ENCODE measurements at places on chromosomes 3 and 15.

GRCh38 chr15:72341361-72341760 is 21.4 kb upstream of the CELF6 start:
- no peak for DNase-seq

GRCh38 chr3:127306361-127307111 is 18.7 kb upstream of the PRR20G start:
- no peak for DNase-seq

- no peak for DNase-seq
These were observed 240.0 kb upstream of the GBE1 start for GRCh38 chr3:82001276-82001923.

DNA sequence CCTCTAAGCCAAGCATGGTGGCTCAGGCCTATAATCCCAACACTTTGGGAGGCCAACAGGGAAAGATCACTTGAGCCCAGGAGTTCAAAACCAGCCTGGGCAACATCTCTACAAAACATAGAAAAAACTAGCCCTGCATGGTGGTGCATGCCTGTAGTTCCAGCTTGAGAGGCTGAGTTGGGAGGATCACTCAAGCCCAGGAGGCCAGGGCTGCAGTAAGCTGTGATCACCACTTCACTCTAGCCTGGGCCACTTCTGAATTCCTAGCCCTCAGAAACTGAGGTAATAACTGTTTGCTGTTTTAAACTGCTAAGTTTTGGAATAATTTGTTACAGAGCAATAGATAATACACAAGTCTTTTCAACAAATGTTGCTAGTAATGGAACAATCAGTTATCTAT is 16.4 kb downstream of the IP6K1 start:
- no peak for DNase-seq

DNA sequence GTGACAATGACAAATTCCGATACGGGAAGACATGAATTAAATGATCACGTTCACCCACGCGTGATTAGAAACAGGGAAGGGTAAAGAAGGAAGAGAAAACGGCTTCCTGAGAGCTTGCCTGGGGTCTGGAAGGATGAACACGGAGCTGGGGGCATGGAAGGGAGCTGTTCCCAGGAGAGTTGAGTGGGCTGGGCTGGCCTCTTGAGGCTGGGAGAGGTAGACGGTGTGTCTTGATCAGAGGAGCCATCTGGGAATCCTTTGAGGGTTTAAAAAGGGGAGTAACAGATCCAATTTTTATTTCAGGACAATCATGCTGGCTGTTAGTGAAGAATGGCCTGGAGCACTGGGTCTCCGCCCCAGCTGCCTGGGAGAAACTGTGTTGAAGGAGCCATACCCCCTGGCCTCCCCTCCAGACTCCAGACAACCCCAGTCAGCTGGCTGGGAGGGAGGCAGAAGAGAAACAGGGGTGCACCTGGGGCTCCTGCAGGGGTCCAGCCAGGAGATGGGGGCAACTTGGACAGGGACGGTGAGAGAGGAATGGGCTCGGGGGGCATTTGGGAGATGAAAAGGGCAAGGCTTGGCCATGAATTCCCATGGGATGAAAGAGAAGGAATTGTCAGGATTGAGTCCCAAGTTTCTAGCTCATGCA is 53.6 kb upstream of the CGNL1 start:
- no peak for DNase-seq

DNA sequence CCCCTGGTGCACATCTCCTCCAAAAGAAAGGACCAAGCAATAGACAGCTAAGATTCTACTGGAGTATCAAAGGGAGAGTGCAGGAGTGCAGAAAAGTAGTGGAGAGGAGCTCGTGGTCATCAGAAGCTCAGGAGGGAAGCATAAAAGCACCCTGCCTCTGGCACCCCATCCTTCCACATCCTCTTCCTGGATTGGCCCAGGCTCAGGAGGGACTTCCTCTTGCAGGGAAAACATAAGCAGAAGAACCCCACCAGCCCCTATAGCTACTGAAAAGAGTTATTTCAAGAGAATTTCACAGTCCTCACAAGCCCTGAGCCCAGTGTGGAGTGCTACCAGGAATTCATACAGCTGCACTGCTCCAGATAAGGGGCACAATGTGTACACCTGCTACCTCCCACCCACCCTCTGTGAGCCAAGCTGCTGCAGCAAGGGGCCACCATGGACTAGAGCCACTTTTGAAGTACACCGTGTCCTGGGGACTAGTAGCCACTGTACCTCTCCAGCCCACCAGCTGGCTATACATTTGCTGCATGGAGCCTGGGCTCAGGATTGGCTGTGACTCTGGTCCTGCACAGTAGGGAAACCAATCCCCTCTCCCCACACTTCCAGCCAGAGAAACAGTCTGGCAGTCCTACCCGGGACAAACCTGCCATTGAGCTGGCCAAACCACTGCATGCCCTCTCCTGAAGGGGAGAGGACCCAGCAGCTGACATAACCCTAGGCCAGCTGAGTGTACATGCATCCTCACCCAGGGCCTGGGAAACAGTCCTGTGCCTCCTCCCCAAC is 43.0 kb downstream of the CD200R1 start:
- DNase-seq, result no peak

DNA sequence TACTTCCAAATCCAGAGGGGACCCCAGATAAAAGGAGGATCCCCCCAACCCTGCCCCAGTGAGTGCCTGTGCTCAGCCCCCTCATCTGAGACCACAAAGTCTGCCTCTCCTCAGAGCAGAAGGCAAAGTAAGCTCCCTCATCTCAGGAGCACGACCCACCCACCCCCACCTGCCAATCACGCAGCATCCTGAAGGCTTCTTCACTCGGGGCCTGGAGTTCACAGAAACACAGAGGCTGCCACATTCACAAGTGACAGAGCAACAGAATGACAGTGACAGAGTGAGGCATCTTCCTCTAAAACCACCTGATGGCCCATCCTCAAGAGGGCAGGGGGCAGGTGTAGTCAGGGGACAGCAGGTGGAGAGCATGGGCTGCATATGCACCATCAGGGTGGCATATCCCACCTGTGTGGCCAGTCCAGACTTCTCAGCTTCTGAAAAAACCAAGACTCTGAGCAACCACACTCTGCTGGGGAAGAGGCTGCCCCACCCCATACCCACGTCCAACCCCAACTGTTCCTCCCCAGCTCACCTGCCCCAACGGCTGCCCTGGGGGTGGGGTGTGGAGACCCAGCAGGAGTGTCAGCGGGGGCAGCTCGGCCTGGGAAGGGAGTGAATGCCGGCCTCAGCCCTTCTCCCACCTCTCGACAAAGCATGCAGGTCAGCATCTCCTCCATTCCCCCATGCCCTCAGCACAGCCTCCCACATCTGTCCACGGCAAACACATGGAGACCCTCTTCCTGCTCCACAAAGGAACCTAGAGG is 19.3 kb downstream of the ADCY5 start:
- DNase-seq, result no peak

DNA sequence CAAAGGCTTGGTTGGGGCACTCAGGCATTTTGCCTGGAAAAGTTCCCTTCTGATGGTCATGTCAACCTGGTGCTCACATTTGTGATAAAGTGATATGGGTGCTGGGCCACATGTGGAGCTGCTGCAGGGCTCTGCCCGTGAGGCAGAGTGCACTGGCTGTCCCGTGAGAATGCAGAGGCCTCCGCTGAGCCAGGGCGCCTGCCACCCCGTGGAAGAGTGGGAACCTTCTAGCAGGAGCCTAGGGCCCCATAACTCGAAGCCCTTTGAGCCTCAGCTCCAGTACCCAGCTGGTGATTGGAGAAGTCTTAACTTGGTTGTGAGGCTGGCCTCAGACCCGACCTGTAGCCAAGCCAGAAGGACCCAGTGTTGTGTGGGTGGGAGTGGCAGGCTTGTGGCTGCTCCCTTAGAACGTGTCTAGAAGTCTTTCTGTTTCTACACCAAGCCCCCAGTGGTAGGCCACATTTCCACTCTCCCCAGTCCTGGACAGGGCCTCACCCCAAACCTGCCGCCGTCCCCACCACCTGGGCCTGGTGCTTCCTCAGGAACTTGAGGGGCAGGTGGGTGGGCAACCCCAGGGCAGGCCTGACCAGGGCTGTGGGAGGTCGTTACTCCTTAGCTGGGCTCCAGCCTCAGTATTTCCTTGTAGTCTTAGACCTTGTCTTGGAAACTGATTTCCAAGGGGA is 19.7 kb downstream of the SEC61A1 start:
- DNase-seq, result no peak

GRCh38 chr3:60017631-60018030 is 967.8 kb upstream of the CFAP20DC start:
- DNase-seq, result no peak

GRCh38 chr15:55907797-55908196 is 85.6 kb downstream of the NEDD4 start:
- no peak for DNase-seq

DNA sequence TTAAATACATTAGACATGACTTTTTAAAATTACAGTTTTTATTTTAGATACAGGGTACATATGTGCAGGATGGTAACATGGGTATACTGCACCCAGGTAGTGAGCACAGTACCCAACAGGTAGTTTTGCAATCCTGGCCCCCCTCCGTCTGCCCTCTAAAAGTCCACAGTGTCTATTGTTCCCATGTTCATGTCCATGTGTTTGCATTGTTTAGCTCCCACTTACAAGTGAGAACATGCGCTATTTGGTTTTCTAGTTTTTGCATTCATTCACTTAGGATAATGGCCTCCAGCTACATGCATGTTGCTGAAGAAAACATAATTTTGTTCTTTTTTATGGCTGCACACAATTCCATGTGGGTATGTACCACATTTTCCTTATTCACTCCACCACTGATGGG is 23.8 kb downstream of the C3orf70 start:
- DNase-seq, result no peak

GRCh38 chr3:60365360-60365759 is 885.9 kb downstream of the FHIT start:
- DNase-seq, result no peak

DNA sequence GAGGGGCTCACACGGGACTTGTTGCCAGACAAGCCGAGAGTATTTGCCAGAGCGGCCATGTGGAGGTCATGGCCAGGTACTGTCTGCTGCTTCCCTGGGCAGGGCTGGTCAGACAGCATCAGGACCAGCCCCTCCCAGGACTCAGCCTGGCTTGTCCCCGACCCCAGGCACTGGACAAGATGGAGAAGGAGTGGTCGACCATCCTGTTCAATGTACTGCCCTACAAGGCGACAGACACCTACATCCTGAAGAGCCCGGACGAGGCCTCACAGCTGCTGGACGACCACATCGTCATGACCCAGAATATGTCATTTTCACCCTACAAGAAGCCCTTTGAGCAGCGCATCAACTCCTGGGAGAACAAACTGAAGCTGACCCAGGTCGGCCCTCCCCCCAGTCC is 38.6 kb downstream of the DNAH1 start:
- DNase-seq, result no peak

DNA sequence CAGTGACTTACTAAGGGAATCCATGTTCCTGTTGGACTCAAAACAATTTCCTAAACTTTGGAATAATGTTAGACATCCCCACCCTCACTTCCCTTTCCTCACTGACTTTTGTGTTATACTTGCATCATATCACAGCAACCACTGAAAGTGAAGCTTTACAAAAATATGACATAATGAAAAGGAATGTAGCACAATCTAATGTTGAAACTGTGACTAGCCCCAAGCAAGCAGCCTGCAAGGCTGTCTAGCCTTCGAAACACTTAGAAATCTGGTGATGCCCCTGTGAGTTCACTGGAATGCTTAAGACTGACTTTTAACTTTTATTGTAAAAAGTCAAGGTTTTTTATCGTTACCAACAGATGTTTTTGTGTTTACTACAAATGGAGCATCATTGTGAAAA is 203.7 kb upstream of the ZNF385D start:
- DNase-seq, result no peak

GRCh38 chr3:50289130-50289529 is 3.1 kb downstream of the IFRD2 start:
- DNase-seq, result no peak

DNA sequence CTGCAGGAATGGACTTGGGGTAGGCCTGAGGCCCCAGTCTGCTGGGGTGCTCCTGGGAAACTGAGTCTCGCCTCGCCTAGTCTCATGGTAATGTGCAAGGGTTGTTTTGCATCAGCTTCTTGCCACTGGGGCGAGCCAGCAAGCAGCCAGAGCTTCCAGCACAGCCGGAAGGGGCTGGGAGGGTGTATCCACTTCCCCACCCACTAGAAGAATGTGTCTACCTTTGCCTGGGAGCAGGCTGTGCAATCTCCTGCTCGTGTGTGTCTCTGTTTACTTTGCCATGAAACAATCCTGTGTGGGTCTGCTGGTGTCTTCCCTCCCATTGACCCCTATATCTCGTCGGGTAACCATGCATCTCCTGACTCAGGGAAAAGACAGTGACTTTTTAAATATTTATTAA is 21.8 kb upstream of the ERICH6 start:
- peak; percentile 50 for DNase-seq

- no peak for DNase-seq
These were observed 41.6 kb downstream of the PIK3CA start for GRCh38 chr3:179189759-179190158.

- DNase-seq, result no peak
These were observed 14.2 kb upstream of the HOMER2 start for GRCh38 chr15:82966671-82967071.

- DNase-seq, result peak; percentile 51
These were observed 3.5 kb upstream of the PP2D1 start for GRCh38 chr3:20015525-20015924.

- no peak for DNase-seq
These were observed 2.9 kb downstream of the SOX14 start for GRCh38 chr3:137766876-137767537.

- DNase-seq, result no peak
These were observed 156.2 kb downstream of the NLGN1 start for GRCh38 chr3:173553635-173554280.

DNA sequence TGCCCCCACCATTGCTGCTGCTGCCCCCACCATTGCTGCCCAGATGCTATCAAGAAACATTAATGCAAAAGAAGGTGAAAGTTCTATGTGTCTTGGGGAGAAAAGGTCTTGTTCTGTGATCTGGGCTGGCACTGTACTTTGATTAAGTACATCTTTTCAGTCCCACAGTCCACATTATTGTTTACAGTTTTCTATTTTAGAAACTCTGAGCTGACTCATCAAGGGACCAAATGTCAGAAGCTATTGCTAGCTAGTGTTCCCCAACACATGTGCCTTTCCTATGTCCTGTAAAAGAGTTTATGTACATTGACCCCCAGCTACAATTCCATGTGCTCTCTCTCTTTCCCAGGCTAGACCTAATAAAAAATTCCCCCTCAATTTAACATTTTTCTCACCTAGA is 264.7 kb upstream of the NECTIN3 start:
- no peak for DNase-seq

GRCh38 chr3:94063496-94064119 is 747 bp downstream of the NSUN3 start:
- peak; percentile 55 for DNase-seq

GRCh38 chr15:59834528-59834927 is 145.4 kb upstream of the BNIP2 start:
- no peak for DNase-seq

DNA sequence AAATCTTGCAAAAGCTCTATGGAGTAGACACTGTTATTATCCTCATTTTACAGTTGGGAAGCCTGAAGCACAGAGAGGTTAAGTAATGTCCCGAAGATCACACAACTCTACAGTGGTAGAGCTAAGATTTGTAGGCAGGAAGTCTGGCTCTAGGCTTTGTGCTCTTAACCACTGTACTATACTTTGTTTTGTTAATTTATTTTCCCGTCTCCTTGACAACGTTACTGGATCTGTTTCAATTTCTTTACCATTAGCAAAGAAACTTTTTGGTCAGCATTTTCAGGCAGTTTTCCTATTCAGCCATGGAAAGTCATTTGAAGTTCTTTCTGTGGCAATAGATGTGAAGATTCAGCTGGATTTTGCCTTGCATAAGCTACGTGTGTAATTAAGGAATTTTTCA is 51.7 kb downstream of the OTOL1 start:
- DNase-seq, result no peak

- DNase-seq, result no peak
These were observed 11.9 kb downstream of the MKRN2 start for GRCh38 chr3:12568747-12569146.

GRCh38 chr15:69224383-69224782 is 63.9 kb downstream of the GLCE start:
- no peak for DNase-seq

Measured in hematopoietic multipotent progenitor cell treated with erythropoietin and hydrocortisone succinate and interleukin-3 and kit ligand, for 15 days (in vitro differentiated cells).